ENCODE measurements at places on chromosomes 7 and 10. TPM values are rescaled to one million over a fixed set of nuclear protein-coding genes. Genes with fewer than 3 reads are reported as not detected.

GRCh38 chr10:122112021-122112616, 123.2 kb downstream of the TACC2 start:
- no peak for DNase-seq

DNA sequence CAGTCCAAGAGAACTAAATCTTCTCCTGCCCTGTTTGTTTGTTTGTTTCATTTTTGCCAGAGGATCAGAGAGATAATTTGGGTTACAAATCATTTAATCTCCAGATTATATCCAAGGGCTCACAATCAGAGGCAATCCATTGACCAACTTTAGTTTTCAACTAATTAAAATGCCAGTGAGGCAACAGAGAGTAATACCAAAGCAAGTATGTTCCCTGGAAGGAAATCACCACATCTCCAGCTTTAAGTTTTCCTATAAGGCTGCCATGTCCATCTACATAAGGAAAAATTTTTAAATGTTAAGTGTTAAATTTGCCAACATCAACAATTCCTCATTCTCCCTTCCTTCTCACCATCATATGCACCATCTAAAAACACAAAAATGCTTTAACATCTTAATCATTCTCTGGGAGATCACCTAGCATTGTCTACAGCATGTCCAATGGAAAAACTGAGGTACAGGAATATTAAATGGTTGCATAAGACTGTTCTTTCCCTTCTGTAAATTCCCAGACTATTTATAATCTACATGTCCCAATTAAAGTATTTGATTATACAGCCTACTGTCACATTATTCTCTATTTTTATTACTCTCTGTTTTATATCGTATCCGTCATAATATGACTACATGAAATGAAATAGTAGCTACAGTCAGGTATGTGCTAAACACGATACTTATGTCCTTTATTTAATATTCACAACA, 14.1 kb downstream of the USP54 start:
- DNase-seq, result no peak

- DNase-seq, result no peak
These were observed 165.7 kb downstream of the SEMA3D start for GRCh38 chr7:85021101-85021704.

DNA sequence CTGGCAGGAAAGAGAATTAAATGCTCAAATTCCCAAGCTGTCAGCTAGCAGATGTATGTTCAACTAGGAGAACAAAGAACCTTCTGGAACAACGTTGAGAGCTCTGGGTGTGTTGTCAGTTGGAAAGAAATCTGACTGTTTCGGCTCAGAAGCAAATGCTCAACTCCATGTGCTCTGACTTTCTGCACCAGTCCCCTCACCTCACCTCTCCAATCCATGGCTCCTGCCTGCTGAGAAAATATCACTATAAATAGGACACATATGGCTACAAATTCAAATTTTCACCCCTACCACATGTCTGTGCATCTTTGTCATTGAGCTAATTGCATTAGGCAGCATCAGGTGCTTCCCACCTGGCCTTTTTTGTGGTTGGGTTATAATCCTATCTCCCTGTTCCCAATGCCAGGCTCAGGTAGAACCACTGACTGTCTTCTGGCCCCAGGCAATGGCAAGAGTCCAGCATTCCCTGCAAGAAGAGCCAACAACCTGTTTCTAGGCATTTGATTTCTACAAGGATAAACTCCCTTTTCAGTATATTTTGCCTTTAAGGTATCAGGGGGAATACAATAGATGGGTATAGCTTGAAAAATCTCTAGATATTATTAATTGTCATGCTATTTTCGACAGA, 142.6 kb upstream of the LSM8 start:
- DNase-seq, result no peak

DNA sequence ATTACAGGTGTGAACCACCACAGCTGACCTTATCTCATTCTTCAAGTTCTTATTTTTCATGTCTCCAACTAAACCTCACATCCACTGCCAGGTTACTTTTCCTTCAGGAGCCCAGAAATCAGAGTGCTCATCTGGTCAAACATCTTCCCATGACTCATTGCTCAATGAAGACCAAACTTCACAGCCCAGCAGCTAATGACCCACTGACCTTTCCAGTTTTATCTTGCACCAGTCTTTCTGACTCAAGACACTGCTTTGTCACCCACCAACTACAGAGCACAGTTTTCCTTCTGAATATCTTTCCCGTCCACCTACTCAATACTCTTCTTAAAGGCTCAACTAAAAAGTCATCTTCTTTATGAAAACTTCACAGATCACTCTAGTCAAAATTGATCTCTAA, 245.1 kb downstream of the CHCHD3 start:
- no peak for DNase-seq

GRCh38 chr7:880450-880849, 4.1 kb downstream of the GET4 start:
- no peak for DNase-seq

Gene GPRIN2
- not detected for total RNA-seq

Gene CLDN4
- 0.32 TPM for total RNA-seq

Gene OR2A42
- not detected for total RNA-seq

Gene PITX3
- total RNA-seq, result 0.46 TPM
